ENCODE measurements at places on chromosomes 7 and 10. TPM values are rescaled to one million over a fixed set of nuclear protein-coding genes. Genes with fewer than 3 reads are reported as not detected.

DNA sequence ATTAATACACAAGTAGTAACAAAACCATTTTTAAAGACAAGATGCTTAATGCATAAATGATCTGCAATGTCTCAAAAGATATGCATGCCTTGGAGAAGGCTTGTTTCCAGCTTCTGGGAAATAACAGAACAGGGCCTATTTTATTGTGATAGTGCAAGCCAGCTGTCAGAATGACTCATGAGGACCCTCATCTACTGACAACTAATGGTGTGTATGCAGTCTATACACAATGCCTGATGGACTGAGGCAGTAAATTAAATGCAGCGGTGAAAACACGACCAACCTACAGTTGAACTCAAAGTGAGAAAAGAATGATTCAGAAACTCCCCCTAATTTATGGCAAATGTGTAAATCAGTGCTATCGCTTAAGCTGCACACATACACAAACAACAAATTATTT, 46.3 kb downstream of the VPS41 start:
- no peak for DNase-seq
- no peak overlapping the region for H3K27ac ChIP-seq
- peaks cover 6% of the 10 kb centered on the region for H3K4me1 ChIP-seq
- H3K4me3 ChIP-seq, result no peak overlapping the region

The NPFFR1 gene
- not detected for total RNA-seq

DNA sequence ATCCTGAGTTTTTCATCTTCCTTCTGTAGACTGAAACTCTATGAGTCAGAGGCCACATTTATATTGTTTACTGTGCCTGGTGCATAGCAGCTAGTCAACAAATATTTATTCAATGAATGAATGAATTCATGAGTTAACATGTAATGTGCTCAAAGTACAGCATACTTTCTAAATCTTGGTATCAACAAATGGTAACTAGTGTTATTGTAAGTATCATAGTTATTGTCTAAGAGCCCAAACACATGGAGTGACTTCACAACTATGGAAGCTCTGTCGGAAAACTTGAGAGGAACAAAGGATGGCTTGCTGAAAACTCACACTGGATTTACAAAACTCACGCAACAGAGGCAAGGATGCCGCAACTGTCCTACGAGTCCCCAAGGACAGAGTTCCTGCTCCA, 35.9 kb downstream of the DENND2A start:
- peaks cover 4% of the 10 kb centered on the region for H3K36me3 ChIP-seq
- peaks cover 55% of the 10 kb centered on the region for H3K4me1 ChIP-seq
- H3K27me3 ChIP-seq, result no peaks in the 10 kb centered on the region
- H3K4me3 ChIP-seq, result no peak overlapping the region
- peak; percentile 93 for DNase-seq

The NXPH1 gene
- total RNA-seq, result not detected

- H3K27me3 ChIP-seq, result no peaks in the 10 kb centered on the region
- H3K4me1 ChIP-seq, result no peaks in the 10 kb centered on the region
- no peak overlapping the region for H3K4me3 ChIP-seq
- H3K36me3 ChIP-seq, result no peaks in the 10 kb centered on the region
- no peak overlapping the region for H3K27ac ChIP-seq
Measured at GRCh38 chr7:91285696-91286355, 21.6 kb downstream of the FZD1 start.

DNA sequence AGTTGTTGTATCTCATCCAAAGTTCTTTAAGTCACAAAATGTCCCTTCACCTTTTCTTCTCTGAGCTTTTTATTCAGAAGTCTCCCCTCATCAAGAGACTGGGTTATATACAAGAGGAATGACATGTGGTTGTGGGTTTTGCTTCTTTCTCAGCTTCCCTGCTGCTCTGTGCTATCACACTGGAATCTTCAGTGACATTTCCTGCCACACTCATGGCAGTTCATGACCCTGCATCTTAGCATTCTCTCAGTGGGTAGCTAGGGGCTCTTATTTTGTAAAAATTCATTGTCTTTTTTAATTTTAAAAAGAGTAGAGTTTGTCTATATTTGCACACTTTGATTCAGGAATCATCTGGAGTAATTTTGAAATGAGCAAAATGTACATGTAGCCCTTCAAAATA, 236.9 kb upstream of the TMEM229A start:
- no peak overlapping the region for H3K27ac ChIP-seq
- H3K27me3 ChIP-seq, result no peaks in the 10 kb centered on the region
- DNase-seq, result no peak
- no peaks in the 10 kb centered on the region for H3K4me1 ChIP-seq

DNA sequence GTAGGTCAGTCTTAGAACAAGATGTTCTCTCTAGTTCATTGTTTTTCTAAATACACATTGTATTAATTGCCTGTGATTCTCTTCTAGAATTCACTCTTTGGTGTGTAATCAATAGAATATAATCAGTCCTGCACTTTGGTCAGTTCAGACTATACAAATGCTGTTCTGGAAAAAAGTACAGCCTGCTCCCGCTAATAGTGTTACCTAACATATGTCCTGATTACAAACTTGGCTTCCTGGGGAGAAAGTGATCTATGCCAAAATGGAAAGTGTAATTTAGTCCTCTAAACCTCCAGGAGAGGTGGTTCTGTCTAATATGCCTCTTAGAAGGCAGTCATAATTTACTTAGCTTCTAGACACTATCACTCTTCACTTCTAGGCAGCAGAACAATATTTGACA, 215.5 kb downstream of the SEMA3D start:
- no peak for DNase-seq
- H3K4me1 ChIP-seq, result no peaks in the 10 kb centered on the region
- no peak overlapping the region for H3K4me3 ChIP-seq
- no peak overlapping the region for H3K27ac ChIP-seq
- H3K36me3 ChIP-seq, result no peaks in the 10 kb centered on the region

GRCh38 chr10:98374217-98374985, 40.6 kb downstream of the PYROXD2 start:
- no peak for DNase-seq
- H3K4me3 ChIP-seq, result no peak overlapping the region
- H3K4me1 ChIP-seq, result no peaks in the 10 kb centered on the region
- H3K27ac ChIP-seq, result no peak overlapping the region

The STAMBPL1 gene
- total RNA-seq, result 17.1 TPM

DNA sequence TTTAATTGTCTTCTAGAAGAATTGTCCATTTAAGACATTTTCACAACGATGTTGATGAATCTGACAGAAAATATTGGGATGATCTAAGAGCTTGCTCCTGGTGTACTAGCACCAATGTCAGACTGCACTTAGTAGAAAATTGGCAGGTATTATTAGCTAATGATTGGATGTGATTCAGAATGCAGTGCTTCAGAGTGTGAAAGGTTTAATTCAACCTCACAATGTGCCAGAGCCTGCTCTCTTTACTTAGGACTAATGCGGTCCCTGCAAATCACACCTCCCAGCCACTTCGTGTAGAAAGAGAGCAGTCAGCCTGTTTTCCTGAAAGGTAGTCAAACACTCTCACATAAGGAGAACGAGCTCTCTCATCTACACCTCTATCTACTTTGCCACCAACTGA, 197.5 kb downstream of the ZNF438 start:
- H3K4me3 ChIP-seq, result no peak overlapping the region
- no peak for DNase-seq
- H3K27ac ChIP-seq, result no peak overlapping the region

DNA sequence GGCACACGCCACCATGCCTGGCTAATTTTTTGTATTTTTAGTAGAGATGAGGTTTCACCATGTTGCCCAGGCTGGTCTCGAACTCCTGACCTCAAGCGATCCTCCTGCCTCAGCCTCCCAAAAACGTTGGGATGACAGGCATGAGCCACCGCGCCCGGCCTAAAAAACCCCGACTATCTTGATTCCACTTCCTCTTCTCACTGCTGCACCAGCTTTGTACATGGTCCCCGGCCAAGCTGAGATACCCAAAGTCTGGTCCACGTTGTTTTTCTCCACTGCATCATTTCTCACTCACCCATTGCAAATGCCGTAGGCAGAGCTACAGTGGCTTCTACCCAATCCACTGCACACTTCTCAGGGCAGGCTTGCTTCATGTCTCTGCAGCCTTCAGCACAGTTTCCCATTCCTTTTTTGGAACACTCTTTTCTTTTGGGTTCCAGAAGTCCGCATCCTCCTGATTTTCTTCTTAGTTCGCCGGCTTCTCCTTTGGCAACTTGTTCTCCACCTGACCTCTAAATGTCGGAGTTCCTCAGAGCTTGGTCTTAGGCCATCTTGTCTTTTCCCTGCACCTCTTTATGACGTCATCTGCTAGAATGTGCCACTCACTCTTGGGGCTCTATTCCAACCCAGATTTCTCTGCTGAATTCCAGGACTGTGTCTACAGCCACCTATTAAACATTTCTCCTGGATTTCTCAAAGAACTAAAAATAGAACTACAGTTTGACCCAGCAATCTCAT, 6.0 kb upstream of the GNB2 start:
- no peaks in the 10 kb centered on the region for H3K36me3 ChIP-seq
- H3K27me3 ChIP-seq, result 0 out of 2 replicates have a peak, but pooled peaks cover 6% of the 10 kb centered on the region
- no peak overlapping the region for H3K4me3 ChIP-seq
- no peak overlapping the region for H3K27ac ChIP-seq
- no peak for DNase-seq

Data from SJSA1 (cell line).